Cardiac fibroblast (primary cell): ENCODE measurements at places on chromosomes 7 and 10.

DNA sequence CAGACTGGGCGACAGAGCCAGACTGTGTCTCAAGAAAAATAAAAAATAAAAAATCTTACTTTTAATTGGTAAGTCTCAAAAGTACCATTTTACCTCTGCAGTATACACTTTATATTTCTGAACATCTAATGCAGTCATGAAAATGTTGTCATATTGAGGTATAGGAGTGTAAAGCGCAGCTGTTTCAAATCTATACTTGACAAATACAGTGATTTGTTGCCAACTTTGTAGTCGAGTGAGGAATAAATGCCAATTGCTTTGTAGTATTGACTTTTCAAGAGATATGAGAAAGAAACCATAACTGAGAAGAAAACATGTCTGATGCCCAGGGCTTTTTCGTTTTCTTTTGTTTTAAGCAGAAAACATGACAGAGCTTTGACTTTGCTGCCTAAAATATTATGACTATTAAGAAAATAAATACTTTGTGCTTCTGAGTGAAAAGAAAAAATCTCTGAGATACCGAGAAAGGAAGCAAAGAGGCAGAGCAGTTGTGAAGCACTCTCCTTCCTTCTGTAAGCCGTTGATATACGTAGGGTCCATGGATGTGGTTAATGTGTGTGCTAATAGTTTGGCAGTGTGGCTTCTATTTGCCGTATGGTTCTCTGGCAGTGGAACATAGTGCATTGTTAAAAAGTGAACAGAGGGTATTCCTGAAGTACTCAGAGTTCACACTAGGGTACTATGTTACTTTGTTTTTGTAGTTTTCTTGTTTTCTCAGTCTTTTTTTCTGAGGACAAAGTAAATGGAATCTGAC lies 38.2 kb downstream of the AVL9 start:
- peak; percentile 45 for DNase-seq

- DNase-seq = no peak
Observed at GRCh38 chr10:8468477-8468876, 414.0 kb downstream of the GATA3 start.

DNA sequence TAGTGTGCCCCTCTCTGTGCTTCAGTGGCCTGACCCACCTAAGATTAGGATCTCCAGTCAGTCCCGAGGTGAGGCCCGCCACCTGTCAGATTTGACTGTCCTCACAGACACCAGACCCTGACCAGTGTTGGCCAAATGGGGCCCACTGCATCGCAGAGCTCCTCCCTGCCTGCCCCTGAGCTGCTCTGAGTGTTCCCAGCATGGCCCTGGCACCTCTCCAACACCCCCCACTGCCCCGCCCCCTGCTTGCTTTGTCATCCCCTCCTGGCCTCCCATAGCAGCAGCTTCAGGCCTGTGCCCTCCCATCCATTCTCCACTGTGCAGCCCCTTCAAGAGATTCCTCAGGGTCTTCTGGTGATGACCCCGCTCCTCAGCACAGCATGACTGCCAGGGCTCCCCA lies 67.6 kb downstream of the C10orf120 start:
- no peak for DNase-seq

DNA sequence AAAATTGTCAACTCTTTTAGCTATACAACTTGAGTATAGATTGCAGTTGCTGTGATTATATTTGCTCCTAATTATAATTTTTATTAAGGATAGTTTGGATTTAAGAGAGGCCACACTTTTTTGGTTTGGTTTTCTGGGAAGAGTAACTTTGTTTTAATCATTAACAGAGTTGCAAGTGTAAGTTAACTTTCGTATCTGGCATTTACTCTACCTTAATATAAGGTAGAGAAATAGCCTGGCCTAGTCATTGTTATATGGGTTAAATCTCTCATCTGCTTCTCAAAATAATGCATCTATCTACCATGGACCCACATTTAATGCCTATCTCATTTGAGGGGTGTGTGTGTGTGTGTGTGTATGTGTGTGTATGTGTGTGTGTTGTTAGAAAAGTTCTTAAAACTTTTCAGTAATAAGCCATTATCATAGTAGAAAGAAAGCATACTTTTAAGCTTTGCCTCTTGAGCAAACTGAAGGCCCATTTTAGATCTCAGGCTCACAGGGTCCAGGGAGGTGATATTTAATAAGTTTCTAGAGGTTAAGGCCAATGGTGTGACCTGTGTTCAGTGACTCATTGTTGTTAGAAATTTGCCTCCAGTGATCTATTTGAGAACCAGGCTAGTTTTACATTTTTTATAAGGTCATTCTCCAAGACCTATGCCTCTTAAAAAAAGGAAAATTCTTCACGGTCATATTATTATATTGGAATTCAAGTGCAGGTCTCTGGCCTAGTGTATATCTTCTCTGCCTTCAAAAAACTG lies 10.9 kb upstream of the TEX47 start:
- DNase-seq = no peak

DNA sequence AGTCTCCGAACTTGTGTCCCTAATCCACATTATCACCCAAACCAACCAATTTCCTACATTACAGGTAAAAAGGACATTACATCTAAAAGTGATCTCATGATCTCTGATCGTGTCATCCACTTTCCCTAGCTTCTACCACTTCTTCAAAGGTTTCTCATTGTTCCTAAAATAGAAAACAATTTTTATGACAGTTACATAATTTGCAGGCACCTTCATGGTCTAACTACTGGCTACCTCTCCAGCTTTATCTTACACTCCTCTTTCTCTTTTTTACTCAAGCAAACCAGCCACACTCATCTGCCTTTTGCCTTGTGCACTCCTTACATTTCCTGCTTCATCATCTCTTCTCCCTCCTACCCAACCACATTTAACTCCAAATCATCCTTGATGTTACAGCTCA lies 886.7 kb upstream of the SORCS1 start:
- no peak for DNase-seq

- DNase-seq = peak; percentile 88
Observed at GRCh38 chr7:55140221-55140940, 121.6 kb downstream of the EGFR start.

GRCh38 chr7:70436790-70437350 lies 695.1 kb upstream of the GALNT17 start:
- DNase-seq = no peak

DNA sequence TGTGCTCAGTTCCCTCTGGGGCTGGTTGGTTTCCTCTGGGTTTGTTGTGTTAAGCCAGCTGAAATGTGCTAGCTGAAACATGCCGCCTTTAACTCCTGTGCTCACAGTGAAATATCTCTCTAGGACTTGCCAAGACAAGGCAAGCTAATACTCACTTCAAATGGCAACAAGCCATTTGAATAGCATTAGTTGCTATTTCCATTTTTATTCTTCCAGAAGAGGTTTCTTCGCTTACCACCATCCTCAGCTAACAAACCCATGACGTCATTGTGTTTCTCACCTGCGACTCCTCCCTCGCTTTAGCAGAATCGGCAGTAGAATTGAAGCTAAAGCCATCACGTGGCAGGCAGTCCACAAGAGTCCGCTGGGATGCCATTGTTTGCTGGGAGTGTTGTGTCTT lies 61.3 kb downstream of the ZNF22 start:
- peak; percentile 32 for DNase-seq

DNA sequence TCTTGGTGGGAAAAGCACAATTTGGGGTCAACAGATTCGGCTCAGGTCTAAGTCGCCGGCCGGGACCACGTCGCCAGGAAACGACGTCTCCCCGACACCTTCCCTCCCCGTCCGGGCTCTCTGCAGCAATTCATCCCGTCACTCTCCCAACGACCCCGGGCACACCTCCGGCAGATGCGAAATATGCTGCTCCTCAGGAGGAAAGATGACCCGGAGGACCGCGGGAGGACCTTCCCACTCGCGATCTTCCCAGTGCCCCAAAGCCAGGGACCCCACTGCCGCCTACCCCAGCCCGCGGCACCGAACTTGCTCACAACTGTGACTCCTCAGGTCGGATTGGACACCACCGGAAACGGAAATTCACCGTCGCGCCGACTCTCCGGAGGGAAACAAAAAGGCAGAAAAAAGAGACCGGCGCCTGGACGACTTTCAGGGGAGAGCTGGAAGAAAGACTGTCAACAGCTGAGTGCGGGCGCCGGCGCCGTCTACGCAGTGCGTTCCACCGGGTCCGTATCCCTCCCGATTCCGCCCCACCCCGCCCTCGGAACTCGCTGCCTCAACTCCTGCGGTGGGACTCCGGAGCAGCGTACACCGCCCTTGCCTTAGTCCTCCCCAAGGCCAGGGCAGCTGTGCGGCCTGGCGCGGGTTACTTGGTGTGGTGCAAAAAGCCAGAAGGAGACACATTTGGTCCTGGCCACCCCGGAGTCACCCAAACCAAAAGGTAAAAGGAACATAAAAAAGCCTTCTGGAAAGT lies 13.8 kb upstream of the SEC24C start:
- DNase-seq = peak; percentile 91

- DNase-seq = peak; percentile 42
Observed at GRCh38 chr10:61791216-61791615, 110.3 kb upstream of the ARID5B start.

DNA sequence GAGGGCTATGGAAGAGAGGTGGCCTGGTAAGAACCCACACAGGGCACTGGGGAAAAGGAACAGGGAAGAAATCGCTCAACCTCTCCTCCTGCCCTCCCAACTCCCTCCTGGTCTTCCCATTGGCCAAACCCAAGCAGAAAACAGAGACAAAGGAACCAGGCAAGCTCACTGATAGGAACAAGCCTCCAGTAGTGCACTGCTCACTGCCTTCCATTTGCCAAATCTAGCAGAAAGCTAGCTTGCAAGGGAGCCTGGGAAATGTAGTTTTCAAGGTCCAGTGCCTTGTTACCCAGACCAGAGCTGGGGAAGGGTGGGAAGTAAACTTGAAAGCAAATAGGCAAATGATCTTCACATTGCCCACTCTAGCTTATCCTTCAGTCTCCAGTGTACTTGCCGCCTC lies 556.1 kb upstream of the AUTS2 start:
- no peak for DNase-seq

GRCh38 chr7:27239387-27240014 lies 3.1 kb upstream of the EVX1 start:
- no peak for DNase-seq

DNA sequence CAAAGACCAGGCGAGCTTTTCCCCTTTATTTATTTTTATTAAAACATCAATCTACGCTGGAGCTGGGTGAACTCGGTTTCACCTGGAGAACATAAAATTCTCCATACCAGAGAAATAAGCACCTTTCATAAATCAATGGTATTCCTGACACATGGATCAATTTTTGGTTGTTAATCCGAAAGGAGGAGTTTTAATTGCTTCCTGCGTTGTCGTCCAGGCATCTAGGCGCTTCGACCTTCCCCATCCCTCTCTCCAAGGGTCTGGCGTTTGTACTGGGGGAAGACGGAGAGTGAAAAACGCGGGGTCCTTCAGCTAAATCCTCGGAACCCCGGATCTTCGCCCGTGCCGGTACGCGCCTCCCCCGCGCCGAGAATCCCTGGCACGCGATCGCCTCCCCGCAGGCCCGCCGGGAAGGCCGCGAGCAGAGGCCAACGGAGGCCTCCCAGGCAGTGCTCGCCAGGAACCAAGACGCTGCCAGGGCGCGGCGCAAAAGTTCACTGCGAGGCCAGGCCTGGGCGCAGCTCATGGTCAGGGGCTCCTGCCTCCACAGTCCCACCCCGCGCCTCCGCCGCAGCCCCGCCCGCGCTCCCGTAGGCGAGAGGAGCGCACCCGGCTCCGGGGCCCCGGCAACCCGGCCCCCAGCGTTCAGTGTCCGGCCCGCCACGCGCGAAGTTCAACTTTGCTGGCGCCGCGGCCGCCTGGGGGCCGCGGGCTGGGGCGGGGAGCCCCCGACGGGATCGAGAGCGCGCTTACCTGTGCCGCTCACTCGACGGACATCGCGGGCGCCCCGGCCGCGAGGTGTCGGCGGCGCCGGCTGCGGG lies 8.3 kb upstream of the EBF3 start:
- DNase-seq = peak; percentile 39

DNA sequence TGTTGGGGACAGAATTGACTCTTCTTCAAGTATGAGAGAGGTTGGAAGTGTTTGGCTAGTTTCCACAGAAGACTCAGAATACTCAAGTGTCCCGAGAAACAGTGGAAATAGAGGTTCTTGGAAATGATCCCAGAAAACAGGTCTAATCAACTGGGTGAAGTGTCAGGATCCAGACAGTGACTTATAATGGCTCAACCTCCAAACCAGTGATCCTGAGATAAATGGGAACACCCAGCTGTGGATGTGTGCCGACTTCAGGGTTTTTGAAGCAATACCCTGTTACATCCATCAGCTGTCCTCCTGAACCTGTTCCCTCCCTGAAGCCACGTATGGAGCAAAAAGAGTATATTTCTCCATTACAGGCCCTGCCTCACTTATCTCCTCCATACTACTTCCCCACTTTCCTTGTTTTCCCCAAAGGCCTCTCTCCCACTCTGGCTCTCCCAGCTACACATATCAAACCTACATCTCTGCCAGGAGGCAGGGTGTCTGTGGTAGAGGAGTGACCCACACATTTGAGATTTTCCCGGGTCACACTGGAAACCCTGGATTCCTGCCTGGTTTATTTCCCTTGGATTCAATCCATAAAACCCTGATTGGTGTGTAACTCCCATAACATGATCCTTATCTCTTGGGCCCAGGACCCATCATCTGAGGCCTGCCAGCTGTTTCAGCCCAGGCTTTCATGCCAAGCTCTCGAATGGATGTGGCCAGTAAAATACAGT lies 17.6 kb upstream of the ELOVL3 start:
- peak; percentile 73 for DNase-seq

- DNase-seq = peak; percentile 44
Observed at GRCh38 chr7:104950754-104951153, 63.3 kb upstream of the KMT2E start.

GRCh38 chr7:132752431-132752830 lies 176.2 kb upstream of the PLXNA4 start:
- DNase-seq = no peak

GRCh38 chr7:154869436-154869835 lies 133.5 kb downstream of the PAXIP1 start:
- no peak for DNase-seq

GRCh38 chr7:91050677-91051076 lies 213.6 kb upstream of the FZD1 start:
- DNase-seq = peak; percentile 23

DNA sequence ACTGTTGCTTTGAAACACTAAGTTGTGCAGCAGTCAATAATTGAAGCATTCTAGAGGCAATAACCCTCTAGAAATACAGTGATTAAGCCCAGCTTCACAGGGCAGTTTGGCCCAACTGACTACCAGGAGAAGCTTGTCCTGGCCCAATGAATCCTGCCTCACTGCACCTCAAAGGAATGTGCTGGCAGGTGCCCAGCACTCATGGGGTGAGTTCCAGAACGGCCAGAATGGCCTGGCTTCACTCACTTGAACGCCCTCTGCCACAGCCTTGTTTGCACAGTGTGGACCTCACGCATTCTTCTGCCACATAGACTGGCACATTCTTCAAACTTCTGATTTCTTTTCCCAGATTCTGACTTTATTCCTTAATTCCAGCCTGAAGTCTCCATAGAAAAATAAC lies 6.6 kb upstream of the ITIH2 start:
- DNase-seq = no peak

- no peak for DNase-seq
Observed at GRCh38 chr10:81575036-81575435, 300.0 kb upstream of the NRG3 start.

DNA sequence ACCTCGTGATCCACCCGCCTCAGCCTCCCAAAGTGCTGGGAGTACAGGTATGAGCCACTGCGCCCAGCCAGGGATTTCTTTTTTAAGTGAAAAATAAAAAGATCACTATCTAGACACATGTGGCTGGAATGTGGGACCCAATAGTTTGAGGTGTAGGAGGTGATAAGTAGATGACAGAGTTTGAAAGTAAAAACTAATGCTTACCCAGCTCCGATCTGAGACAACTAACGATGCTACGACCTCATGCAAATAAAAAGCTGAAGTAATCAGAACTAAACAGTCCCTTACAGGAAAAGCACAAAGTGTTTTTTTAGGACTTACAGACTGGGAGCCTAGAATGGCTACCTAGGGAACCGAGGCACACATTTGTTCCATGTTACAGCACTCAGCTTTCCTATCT lies 23.0 kb downstream of the PCGF6 start:
- no peak for DNase-seq
